ENCODE measurements at places on chromosomes 7 and 10.
A peak's percentile ranks its signal among the peaks of the same experiment; 100 is the strongest.

GRCh38 chr7:100943693-100944092 is 5.6 kb upstream of the MUC3A start:
- DNase-seq = no peak

DNA sequence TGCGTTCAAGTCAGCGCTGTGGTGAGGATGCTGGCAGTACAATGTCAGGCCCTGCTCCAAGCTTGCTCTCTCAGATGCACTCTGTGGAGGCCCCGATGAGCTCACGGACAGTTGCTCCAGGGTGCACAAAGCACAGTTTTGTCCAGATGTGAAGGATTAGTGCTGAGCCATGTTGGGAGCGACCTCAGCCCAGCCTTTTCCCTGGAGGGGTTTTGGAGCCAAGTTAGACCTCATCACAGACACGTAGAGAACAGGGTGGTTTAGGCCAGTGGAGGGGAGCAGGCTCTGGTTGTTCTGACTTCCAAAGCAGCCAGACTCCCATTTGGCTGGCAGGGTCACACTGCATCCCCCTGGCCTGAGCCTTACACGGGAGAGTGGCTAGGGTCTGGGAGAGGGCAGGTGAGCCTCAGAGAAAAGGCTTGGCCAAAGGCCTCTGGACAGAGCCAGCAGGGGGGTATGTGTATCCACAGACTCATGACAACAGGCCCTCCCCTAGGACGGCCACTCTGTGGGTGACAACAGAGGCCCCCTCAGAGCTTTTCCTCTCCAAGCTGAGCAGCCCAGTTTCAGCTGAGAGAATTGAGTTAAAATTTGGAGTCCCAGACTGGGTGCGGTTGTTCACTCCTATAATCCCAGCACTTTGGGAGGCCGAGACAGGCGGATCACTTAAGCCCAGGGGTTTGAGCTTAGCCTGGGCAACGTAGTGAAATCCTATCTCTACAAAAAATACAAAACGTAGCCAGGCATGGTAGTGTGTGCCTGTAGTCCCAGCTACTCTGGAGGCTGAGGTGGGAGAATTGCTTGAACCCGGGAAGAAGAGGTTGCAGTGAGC is 4.7 kb downstream of the PLAC9 start:
- DNase-seq = no peak

DNA sequence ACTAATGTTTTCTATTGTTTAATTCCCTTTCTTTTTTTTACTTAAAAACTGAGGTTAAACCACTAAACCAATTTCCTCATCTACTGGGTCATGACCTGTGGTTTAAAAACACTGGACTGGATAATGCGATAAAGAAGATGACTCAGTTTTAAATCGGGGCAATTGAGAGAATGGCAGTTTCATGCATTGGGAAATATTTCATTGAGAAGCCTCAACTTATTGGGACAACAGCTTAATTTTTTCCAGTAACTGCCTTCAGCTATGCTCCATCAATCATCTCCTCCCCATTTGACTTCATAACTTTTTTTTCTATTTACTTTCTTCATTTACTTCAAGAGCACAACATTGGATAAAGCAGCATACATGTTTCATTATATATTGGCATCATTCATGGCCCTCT is 61.8 kb upstream of the MET start:
- DNase-seq = no peak

GRCh38 chr7:32191305-32191704 is 121.1 kb upstream of the PDE1C start:
- DNase-seq = no peak

- no peak for DNase-seq
These were observed 4.5 kb upstream of the TRIM24 start for GRCh38 chr7:138455609-138456008.

- DNase-seq = no peak
These were observed 75.3 kb downstream of the HIBADH start for GRCh38 chr7:27587429-27587828.

DNA sequence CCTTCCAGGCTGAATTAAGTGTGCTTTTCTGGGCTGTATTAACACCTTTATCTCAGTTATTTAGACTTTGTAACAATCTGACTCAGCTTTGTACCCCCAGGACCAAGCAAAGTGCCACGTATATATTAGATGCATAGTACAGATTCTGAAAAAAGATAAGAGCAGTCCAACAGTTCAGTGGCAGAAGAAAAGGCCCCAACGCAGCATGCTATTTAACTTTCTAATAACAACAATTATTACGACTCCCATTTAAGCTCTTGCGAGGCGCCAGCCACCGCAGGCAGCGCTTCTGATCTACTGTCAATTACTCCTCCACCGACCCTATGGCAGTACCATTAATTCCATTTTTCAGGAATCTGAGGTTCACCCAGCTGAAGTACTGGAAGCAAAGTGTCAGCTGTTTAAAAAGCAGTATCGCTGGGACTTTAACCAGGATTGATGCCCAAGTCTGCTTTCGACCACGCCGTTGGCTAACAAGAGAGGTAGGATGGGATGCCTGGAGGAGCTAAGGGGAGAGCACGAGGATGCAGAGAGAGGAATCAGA is 638 bp downstream of the LIPA start:
- no peak for DNase-seq

GRCh38 chr7:70044064-70044463 is 445.8 kb downstream of the AUTS2 start:
- DNase-seq = no peak

GRCh38 chr10:123560301-123561140 is 105.6 kb upstream of the GPR26 start:
- DNase-seq = no peak

GRCh38 chr10:51804866-51805265 is 105.5 kb upstream of the CSTF2T start:
- no peak for DNase-seq

DNA sequence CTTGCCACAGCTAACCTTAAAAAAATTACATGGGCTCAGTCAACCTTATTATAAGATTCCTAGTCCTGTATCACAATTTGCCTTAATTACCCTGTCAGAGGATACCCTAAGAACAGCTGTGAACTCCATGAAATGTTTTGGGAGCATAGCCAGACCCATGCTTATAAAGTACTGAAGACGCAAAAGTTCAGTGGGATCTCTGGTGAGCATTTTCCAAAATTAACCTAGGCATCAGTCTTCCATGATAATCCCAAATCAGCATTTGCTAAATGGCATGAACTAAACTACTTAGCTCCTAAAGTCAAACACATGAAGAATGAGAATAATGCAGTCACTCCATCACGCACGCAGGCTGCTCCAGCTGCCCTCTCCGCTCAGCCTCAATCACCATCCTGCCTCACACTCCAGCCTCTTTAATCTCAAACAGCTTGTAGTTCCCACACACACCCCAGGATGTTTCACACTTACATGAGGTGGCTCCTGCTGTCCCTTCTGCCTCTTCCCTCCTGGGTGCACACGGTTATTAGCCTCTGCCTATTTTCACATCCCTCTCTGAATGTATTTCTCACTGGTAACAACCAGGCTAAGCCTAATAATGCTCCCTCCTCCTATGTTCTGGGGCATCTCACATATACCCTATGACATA is 15.3 kb downstream of the IGF2BP3 start:
- DNase-seq = no peak

GRCh38 chr7:82158327-82158726 is 285.2 kb downstream of the CACNA2D1 start:
- DNase-seq = no peak

GRCh38 chr7:55524558-55525310 is 47.6 kb downstream of the VOPP1 start:
- DNase-seq = no peak

GRCh38 chr7:66013938-66014337 is 31.9 kb upstream of the GUSB start:
- DNase-seq = no peak

DNA sequence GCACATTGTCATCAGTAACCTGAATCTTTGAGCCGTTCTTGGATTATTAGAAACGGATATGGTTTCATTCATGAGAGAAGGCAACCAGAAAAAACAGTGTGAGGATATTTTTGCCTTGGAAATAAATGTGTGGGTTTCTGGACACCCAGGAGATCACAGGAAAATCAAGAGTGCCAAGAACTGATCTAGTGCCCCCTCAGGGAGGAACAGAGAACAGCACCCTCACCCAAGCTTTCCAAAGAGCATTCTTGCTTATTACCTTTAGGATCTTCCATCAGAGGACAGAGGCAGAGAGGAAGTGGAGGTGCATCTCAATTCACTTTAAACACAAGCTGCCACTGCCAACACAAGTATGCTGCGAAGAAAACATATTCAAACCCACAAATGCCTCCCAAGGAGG is 851.5 kb upstream of the COBL start:
- no peak for DNase-seq

GRCh38 chr7:105164751-105165150 is 150.7 kb downstream of the KMT2E start:
- DNase-seq = no peak

GRCh38 chr10:48336978-48337599 is 30.6 kb downstream of the MAPK8 start:
- DNase-seq = no peak

GRCh38 chr10:114206902-114207301 is 27.7 kb downstream of the TDRD1 start:
- no peak for DNase-seq

GRCh38 chr7:96244244-96244991 is 77.5 kb downstream of the SLC25A13 start:
- no peak for DNase-seq

GRCh38 chr7:129779602-129780256 is 168.2 kb downstream of the NRF1 start:
- DNase-seq = peak; percentile 81

DNA sequence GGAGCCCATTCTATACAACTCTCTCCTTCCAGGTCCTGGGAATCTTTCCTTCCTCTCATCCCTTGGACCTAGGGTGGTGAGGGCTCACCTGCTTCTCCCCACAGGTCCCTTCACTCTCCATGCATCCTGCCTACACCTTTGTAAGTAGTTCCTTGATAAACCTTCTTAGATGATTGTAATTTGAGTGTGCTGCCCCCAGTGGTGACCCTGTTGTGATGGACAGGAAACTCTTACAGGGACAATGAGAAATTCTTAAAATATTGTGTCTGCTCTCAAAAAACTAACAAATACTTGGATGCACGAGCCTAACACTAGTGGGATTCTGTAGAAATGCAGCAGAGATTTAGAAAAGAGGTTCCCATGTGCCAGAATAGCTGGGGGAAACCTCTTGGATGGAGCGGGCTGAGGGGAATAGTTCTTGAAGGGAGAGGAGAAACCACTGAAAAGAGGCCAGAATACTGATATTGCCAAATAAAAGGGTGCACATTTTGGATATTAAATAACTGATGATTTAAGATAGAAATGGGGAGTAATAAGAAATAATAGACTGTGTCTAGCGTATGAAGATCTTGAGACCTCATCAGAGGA is 6.7 kb upstream of the PAXIP1 start:
- DNase-seq = no peak

- DNase-seq = no peak
These were observed 8.0 kb downstream of the FRMPD2 start for GRCh38 chr10:48266528-48266927.

GRCh38 chr7:122082160-122082559 is 61.9 kb downstream of the AASS start:
- no peak for DNase-seq

GRCh38 chr7:44313016-44313415 is 12.4 kb downstream of the CAMK2B start:
- DNase-seq = no peak

DNA sequence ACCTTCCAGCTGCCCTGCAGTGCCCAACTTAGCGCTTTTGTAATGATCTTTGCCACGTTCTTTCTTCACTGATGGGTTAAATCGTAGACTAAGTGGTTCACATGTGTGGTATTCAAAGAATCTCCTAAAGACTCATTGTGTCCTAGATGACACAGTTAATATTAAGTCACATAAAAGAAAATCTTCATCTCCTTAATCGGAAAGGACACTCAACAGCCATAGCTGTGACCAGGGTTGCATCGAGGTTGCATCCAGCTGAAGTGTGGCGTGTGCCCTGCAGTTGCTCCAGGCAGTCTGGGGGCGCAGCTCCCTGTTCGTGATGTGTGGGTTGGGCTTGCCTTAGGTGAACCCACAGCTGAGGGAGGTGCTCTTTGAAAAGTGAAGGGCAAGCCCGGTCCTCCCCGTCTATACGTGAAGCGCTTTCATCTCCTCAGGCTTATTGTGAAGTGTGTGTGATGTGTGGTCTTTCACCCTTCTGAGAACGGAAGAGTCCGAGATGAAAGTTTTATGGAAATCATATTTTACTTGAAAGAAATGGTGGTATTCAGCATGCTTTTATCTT is 122.7 kb downstream of the TRRAP start:
- DNase-seq = no peak

- no peak for DNase-seq
These were observed 84.9 kb downstream of the CHRM2 start for GRCh38 chr7:136953386-136953785.
